ENCODE measurements at places on chromosomes 7 and 10.

GRCh38 chr7:101169110-101169837 is 3.9 kb upstream of the VGF start:
- no peak for DNase-seq

GRCh38 chr7:21782996-21783395 is 162.7 kb downstream of the CDCA7L start:
- no peak for DNase-seq

DNA sequence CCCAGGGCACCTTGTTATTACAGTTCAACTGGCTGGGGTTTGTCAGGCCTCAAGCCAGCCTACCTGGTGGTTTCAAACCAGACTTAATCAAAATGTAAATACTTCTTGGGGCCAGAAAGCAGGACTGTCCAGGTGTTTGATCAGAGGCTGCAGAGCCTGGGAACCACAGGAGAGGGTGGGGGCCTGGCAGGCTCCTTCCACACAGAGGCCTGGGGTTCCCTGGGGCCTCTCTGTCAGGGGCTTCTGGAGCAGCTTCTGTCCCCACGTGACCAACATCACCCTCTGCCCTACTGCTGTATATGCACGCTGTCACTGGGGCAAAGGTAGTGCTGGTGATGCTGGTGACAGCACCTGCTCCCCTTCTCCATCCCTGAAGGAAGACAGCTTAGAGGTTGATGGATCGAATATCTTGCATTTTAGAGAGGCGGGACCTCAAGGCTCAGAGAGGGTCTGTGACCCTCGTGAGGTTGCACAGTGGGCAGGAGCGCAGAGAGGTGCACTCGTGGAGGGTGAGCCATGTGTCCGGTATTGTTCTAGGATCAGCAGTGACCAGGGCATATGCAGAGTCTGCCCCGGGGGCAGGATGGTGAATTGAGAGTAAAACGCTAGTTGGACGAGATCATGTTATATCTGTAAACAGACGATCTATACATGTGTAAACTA is 95.4 kb downstream of the GRK5 start:
- no peak for DNase-seq

GRCh38 chr7:129469930-129470329 is 32.4 kb upstream of the SMKR1 start:
- no peak for DNase-seq

- no peak for DNase-seq
Measured at GRCh38 chr10:92604841-92605240, 11.9 kb downstream of the KIF11 start.

- DNase-seq, result no peak
Measured at GRCh38 chr7:28207486-28208158, 27.0 kb upstream of the JAZF1 start.

DNA sequence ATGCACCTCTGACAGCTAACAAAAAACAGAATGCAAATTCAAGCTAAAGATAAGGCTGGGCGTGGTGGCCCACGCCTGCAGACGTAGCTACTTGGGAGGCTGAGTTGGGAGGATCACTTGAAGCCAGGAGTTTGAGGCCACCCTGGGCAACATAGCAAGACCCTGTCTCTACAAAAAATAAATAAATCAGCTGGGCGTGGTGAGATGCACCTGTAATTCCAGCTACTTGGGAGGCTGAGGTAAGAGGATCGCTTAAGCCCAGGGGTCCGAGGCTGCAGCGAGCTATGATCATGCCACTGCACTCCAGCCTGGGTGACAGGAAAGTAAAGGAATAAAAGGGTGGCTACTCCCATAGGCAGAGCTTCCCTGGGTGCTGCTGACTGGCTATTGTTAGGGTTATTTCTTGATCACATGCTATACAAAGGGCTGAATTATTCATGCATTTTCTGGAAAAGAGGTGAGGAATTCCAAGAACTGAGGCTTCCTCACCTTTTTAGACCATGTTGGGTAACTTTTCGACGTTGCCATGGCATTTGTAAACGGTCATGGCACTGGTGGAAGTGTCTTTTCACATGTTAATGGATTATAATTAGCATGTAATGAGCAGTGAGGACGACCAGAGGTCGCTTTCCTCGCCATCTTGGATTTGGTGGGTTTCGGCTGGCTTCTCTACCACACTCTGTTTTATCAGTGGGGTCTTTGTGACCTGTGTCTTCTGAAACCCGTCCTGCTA is 6.9 kb upstream of the PSMG3 start:
- DNase-seq, result no peak

GRCh38 chr10:104492329-104492940 is 138.8 kb downstream of the CFAP58 start:
- no peak for DNase-seq

GRCh38 chr7:19118636-19119371 is 1.4 kb upstream of the TWIST1 start:
- no peak for DNase-seq

DNA sequence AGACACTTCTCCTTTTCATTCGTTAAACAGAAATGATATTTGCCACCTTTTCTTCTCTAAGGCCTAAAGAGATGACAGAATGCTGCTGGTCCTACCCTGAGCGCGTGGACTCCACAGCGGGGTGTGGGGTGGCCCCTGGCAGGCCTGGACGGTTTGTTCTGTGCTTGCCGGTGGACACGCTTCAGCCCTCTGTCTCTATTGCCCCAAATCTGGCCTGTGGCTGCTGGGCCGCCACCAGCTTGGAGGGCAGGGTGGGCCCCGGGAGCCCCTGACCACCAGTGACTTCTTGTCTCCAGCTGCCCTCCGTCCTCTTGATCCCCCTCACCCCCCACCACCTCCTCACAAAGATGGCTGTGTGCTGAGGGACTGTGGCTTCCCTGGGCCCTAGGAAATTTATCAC is 5.7 kb downstream of the CHST3 start:
- DNase-seq, result no peak

DNA sequence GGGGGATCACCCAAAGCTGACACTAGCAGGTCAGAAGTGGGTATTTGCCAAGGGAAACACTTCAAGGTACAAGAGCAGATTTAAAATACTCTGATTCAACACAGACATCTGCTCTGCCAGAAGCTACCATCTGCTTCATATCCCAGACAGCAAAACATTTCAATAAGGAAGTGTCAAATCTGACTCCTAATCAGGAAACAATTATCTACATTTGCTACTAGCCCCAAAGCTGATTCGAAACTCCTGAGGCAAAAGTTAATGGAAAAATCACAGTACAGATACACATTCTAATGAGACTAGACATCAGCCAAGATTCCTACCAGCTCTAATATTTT is 48.9 kb downstream of the PARD3 start:
- DNase-seq, result no peak

DNA sequence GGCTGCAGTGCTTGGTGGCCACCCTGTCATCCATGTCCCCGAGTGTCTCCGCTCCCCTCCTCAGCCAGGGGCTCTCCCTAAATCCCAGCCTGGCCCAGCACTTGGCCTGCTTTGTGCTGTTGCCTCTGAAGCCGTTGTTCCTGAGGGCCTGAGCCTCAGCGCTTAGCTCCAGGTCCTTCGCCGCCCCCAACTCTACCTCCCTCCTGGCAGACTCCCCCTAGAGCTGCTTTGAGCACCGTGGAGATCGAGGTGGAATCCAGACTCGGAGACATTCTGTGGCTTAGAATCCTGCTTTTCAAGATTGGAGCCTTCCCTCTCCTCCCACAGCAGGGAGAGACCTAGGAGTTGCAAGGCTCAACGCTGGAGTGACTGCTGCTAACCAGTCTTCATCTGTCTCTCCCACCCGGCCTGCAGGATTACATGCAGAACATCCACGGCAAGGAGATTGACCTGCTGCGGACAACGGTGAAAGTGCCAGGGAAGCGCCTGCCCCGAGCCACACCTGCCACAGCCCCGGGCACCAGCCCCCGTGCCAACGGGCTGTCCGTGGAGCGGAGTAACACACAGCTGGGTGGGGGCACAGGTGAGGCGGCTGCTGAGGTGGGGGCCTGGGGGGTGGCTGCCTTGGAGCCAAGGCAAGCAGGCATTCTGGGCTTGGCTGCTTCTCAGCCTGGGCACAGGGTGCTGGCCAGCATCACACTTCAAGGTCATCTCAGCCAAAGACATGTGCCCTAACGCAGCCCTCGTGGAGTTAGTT is 33.3 kb downstream of the GBX1 start:
- DNase-seq, result no peak

DNA sequence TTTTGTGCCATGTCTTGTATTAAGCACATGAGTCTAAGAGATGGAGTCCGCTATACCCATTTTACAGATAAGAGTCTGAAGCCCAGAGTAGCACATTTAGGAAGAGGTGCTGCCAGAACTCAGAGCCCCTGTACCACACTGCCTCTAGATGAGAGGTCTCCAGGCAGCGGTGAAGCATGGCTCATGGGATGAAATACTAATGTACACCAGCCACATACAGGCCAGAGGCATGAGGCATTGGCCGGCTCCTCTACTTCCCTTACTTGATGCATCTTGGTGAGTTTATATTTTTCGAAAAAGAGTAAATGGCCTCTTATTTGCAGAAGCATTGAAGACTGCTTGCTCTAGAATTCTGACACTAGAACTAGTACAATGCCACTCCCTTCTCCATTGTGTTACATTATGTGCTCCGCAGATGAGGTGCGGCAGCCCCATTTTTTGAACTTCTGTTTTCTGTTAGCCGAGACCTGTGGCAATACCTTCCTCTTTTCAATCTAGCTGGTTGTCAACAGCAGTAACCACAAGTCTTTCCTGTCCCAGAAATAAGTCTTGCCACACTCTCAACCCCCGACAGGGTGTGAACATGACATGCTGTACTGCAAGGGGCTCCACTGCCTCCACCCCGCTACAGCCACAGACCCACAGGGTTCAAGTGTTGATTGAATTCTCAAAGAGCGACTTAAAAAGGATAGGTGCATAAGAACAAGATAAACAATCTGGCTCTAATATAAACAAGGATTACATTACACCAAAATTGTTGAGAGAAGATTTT is 145.3 kb downstream of the CELF2 start:
- DNase-seq, result peak; percentile 61

GRCh38 chr7:117278040-117278439 is 44.8 kb downstream of the WNT2 start:
- DNase-seq, result no peak

DNA sequence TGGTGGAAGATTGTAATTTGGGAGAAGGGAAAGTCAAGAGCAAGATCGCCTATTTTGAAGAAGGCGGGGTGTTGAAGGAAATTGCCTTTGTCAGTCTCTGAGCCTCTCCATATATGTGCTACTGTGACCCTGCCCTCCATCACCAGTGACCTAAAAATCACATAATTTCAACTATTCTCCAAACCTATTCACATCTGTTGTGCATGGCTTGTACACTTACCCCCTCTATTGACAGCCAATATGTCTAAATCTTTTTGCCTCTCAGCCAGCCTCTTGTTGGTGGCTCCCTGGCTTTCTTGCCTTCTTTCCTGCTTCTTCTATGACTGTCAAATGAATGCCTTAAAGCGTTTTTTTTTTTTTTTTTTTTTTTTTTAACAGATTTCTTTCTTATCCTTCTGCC is 295.6 kb downstream of the AUTS2 start:
- no peak for DNase-seq

DNA sequence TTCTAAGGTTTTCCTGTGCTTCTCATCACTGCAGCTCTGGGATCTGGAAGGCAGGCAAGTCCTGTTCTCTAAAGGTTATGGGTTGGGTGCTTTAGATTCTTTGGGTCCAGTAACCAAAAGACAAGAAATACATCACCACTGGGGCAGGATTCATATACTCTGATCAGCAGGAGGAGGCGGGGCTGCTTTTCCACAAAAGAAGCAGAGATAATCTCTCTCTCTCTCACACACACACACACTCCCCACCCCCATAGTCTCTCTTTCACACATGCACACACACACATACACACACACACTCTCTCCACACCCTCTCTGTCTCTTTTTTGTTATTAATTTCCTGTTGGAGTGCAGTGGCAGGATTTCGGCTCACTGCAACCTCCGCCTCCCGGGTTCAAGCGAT is 13.0 kb upstream of the ACBD5 start:
- no peak for DNase-seq

GRCh38 chr7:124764847-124765400 is 668 bp downstream of the GPR37 start:
- DNase-seq, result no peak

DNA sequence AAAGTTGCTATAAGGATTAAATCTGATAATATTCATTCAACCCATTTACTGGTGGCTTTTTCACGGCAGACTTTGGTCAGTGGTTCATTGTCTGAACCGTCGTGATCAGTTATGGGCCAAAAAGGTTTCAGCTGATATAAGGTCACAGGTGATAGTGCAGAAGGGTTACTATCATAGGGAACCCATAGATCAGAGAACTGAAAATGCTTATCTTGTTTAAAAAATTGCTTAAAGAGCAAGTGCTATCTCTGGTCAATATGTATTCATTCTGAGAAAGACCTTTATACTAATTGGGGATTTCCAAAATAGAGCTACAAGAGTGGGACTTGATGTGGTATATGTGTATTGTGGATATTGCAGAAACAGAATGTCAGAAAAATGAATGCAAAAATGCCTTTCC is 147.8 kb upstream of the SEMA3E start:
- DNase-seq, result no peak

DNA sequence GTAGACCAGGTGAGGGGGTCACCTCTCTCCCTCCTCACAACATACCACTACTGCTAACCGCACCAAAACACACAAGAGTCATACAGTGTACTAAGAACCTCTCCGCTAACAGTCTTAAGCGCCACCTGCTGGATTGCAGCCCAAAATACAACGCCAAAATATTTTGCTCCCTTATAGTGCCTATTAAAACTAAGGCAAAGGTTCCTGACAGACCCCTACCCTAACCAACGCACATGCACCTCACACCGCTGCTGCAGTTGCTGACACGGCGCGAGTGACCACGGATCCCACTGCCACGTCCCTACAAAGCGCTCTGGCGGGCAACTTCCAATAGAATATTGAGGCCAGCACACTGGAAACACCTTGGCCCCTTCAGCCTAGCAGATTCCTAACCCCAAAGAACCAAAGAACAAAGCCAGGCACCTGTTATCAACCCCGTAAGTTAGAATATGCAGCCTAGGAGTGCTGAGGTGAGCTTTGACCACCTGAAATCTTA is 563.6 kb upstream of the SEMA3D start:
- no peak for DNase-seq

DNA sequence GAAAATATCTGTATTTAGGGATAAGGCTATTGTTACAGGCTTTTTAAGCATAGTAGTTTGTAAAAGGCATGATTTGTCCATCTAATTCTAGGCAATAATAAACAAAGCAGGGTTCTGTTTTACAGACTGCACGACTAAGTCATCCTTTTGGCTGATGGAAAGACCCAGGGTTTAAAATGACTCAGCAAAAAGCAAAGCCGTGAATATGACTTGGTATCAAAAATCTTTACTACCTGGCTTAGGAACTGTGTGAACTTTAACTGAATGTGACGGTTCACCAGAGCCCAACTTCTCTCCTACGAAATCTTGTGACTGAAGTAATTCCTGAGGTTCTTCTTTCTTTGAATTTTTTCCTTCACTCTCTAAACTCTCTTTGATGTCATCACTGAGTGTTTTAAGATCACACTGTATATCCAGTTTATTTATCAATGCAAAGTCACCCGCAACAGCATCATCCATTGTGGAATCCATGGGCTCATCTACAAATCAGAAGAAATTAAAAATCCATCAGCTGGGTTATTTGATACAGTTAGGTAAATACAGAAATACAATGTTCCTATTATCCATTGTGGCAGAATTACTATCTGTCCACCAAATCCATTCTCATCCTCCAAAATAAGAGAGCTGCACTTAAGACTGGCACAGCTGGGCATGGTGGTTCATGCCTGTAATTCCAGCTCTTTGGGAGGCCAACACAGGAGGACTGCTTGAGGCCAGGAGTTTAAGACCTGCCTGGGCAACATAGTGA is 17.0 kb downstream of the ATE1 start:
- no peak for DNase-seq

Data from esophagus squamous epithelium (tissue), 5 donors.